ENCODE measurements at places on chromosomes 11 and 22. TPM values are rescaled to one million over a fixed set of nuclear protein-coding genes. Genes with fewer than 3 reads are reported as not detected.

DNA sequence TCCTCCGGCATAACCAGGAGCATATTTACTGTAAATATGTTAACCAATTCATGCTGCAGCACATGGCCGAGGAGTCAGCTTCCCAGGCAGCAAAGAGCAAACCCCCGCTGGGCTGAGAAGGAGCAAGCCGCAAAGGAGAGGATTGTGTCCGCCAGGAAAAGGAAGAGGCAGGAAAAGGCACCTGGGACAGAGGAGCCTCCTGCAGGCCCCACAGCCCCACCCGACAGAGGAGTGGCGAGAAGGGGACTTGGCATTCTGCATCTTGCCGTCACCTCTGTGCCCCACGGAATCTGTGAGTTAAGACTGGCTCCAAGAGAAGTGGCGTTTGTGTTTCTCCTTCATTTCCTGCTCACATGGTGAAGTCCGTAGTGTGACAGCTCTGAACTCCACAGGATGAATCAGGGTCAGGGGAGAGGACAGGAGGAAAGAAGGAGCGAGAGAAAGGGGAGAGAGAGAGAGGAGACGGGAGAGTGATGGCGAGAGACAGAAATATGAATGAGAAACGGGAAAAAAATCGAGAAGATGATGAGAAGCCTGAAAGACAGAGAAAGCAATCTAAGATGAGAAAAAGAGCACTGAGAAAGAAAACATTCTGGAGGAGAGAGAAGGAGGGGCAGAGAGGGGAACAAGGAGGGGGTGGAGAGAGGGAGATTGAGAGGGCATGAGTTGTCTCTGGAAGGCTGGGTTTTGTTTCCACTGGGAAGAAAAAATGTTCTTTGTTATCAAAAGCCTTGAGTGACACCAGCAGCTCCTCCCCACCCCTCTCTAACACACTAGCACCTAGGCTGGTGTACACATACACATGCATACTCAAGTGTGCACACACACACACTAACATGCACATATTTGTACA lies 489.6 kb downstream of the MN1 start:
- DNase-seq, result no peak

The CCDC85B gene
- total RNA-seq, result 39.0 TPM

The BIRC3 gene
- 1.0 TPM for total RNA-seq

The IGLL1 gene
- not detected for total RNA-seq

DNA sequence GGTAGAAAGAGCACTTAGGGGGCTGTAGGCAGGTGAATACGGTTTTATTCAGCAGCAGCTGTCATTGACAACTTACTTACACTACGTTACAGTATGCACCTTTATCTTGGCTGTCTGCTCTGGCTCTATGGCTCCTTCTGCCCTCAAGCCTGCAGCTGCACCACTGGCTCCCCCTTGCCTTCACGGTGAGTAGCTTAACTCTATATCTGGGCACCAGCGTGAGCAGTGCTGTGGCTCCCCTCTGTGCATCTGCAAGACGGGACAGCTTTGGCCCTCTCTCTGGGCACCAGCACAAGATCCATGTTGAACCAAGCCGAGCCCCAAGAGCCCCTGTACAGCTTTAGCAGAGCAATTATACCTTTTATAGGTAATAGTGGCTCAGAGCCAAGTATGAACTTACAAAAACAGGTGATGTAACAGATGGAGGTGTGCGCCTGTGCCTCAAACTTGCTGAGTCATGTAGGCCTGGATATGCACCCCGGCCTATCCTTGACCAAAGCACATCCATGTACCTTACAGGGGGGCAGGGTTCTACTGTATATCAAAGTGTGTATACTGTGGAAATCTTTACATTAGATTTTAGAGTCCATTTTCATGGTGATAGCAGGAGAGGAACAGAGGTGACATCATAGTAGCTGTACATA lies 96.9 kb upstream of the CTSC start:
- no peak for DNase-seq
